ENCODE measurements at places on chromosomes 16 and 17.
A peak's percentile ranks its signal among the peaks of the same experiment; 100 is the strongest.

DNA sequence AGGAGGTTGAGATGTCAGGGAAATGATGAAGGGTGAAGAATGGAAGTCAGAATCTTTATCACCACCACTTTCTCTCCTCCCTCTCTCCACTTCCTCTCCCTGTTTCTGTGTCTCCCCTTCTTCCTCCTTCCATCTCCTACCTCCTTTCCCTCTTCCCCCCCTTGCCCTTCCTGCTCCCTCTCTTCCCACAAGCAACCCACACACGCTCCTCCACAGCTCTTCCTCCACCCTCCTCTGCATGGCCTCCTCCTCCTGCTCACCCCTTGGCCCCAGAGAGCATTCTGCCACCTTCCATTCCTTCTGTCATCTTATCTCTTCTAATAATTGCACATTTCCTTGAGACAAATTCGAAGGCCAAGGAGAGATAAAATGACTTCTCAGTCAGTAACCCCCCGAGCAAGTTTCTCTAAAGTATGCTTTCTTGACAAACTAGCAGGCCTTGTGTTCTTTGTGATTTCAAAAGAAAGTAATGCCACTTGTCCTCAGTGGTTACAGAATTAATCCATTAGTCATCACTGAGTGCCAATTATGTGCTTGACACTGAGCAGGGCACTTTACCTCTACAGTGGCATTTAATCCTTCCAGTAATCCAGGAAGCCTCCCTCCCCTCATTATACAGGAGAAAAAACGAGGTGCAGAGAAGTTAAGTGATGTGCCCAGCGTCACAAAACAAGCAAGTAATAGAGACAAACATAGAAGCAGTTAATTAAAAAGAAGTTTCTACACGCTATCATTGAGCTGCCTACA, 72.3 kb upstream of the CCL1 start:
- no peak for DNase-seq

DNA sequence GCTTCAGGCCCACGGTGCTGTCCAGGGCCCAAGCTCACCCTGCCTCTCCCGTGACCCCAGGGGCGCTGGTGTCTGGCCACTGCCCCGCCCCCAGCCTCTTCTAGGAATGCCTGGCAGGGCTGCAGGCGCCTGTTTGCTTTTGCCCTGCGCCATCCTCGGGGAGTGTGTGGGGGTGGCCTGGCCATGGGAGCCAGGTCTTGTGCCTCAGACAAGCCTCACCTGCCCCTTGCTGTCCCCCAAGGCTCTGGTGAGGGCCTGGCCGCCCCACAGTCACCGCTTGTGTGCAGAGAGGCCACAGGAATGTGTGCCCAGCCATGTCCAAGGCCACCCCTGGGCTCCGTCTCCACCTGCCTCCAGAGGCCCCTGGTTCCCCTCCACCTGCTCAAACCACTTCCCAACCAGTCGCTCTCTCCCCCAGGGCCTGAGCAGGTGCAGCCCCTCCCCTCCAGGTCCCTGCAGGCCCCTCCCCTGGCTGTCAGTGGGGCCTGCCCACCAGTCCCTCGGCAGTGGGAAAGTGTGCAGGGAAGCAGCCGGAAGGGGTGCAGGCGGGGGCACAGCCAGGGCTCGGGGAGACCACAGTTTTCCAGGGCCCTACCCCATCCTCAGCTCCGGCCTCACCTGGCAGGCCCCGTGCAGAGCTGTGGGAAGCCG, 841 bp upstream of the IGFALS start:
- DNase-seq: no peak

DNA sequence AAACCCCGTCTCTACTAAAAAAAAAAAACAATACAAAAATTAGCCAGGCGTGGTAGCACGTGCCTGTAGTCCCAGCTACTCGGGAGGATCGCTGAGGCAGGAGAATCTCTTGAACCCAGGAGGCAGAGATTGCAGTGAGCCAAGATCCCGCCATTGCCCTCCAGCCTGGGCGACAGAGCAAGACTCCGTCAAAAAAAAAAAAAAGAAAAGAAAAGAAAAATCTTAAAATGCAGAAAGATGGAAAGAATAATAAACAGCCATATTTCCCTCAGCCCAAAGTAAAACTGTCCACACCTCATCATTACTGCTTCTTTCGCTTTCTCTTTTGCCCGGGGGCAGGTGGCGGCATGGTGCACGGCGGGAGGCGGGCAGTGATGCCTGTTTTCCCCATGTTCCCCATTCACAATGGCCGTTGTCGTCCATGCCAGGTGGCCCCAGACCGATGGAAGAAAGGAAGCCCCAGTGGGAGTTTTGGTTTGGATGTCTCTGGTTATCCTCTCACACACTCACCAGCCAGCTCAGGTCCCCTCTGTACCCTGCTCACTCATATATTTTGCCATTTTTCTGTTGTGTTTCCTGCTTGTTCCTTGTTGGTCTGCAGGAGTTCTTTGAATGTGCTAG, 37.0 kb upstream of the PEMT start:
- no peak for DNase-seq

- DNase-seq: peak; percentile 69
Observed at GRCh38 chr17:44599298-44600175, 42.3 kb downstream of the FZD2 start.
